ENCODE measurements at places on chromosomes 4 and X.

DNA sequence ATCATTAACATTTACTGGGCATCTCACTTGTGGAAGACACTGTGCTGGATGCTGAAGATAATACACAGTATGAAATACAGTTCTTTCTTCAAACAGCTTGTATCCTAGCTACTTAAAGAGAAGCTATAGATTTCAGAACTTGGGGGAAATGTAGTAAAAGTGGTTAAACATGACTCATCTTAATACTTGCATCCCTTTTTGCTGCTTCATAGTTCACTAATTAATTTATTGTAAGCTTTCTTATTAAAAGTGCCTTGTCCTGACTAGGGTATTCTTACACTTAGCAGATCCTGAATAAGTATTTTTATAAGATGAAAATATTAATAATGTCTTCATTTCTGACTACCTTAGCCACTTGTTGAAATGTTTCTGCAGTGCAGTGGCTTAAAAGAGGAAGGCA is 132.8 kb upstream of the STIM2 start:
- no peak for DNase-seq

GRCh38 chrX:87468941-87469340 is 48.7 kb upstream of the KLHL4 start:
- no peak for DNase-seq

GRCh38 chr4:115325836-115326235 is 212.4 kb upstream of the NDST4 start:
- DNase-seq, result no peak

DNA sequence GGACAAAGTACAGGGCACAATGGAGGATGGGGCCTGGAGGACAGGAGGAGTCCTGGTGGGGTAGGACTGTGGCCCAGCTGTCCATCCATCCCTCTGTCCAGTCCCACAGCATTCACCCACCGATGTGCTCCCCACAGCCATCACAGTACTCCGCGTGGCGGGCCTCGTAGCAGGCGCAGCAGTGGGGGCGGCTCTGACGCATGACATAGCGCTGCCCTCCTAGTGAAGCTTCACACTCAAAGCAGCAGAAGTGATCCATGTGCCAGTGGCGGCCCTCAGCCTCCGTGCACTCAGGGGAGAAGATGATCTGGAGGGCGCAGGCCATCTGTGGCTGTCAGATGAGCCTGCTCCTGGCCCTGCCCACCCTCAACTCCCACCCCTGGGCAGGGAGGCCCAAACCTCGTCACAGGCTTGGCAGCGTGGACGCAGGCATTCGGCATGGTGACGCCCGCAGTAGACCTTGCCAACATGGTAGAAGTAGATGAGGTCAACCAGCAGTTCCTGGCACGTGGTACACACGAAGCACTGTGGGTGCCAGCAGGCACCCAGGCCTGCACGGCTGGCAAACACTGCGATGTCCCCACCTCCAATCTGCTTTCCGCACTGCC is 6.3 kb downstream of the PLP2 start:
- no peak for DNase-seq

DNA sequence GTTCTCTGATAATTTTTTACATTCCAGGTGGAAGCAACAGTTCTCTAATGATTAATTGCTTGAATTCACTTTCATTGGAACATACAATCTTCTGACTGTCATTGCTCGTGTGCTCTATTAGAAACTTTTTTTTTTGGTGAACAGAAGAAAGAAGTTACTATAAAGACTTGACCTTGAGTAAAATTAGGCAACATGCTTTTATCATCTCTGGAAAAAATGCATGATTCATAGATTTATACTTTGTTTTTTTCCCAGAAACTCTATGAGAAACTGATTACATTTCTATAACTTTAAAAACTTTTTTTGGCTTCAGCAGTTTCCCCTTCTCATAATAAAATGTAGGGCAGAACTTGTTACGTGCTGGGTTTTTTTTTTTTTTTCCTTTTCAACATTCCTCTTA is 167.6 kb downstream of the ARHGAP10 start:
- DNase-seq, result no peak

DNA sequence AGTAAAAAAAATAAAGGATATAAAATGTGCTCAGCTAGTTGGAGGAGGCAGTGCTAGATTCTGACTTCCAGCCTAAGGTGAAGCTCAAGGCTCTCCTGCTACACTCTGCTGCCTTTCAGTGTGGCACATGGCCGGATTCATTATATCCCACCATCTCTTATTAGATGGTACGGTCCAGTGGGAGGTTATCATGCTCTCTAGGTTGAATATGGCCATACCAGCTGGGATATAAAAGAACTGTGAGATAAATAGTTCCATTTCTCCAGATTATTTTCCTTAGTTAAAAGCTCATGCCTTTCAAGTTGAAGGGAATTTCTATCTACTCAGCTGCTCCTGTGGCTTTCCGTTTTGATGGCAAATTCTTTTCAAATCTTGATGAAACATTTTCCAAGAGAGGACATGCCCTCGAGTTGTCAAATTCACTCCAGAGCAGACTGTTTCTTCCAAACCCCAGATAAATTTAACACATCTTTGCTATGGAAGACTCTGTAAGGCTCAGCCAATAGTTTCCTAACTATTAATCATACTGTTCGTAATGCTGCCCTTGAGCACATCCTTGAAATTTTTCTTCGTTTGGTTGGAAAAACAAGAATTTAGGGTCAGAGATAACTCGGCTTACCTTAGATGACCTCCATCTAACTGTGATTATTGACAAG is 2.2 kb upstream of the MGARP start:
- no peak for DNase-seq

DNA sequence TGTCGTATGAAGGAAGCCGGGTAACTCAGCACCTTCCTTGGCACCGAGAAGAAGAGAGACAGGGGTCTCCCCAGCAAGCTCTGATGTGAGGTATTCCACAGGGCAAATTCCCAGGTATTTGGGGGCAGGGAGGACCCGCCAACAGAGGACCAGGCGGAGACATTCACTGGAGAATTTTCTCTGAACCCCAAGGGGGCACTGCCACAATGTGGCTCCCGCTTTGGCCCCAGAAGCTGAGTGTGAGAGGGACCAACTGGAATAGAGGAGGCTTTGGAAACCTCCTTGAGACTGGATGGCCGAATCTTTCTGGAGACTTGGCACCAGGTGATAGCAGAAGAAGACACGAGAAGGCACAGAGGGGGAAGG is 735 bp upstream of the GABRE start:
- no peak for DNase-seq

DNA sequence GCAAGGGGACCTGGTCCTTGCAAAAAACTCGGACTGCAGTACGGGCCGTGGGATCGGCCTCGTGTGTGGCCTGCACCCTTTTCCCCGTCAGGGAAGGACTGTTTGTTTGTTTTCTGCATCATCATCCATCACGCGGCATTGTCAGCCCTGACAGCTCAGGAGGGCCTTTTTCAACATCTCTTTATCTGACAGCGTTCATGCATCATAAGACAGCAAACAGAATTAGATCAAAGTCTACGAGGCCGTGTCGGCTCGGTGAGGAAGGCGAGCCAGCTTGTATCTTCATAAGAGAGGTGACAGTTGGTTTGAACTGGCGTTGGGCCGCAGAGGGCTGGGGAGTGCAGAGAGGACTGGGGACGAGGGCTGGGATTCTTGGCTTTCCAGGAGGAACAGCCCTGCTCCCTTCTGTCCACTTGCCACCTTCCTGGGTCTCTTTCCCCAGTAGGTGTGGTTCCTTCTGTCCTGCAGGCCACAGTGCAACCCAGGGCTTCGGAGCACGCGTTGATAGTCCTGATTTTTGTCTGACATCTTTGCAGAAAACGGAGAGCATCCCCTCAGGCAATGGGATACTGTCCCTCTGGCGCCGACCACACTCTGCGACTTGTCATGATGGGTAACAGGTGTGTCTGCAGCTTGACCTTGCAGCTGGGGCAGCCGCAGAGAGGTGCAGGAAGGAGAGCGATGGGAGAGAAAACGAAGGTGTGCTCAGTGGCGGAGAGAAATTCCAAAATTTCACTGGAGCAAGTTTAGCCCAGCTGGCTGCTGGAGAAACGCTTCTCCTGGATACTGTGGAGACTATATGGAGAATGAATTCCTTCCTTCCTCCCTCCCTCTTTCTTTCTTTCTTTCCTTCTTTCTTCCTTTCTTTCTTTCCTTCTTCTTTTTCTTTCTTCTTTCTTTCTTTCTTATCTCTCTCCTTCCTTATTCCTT is 104.0 kb upstream of the SHOX start:
- no peak for DNase-seq
